ENCODE measurements at places on chromosomes 1 and 21. TPM values are rescaled to one million over a fixed set of nuclear protein-coding genes. Genes with fewer than 3 reads are reported as not detected.
A peak's percentile ranks its signal among the peaks of the same experiment; 100 is the strongest.

DNA sequence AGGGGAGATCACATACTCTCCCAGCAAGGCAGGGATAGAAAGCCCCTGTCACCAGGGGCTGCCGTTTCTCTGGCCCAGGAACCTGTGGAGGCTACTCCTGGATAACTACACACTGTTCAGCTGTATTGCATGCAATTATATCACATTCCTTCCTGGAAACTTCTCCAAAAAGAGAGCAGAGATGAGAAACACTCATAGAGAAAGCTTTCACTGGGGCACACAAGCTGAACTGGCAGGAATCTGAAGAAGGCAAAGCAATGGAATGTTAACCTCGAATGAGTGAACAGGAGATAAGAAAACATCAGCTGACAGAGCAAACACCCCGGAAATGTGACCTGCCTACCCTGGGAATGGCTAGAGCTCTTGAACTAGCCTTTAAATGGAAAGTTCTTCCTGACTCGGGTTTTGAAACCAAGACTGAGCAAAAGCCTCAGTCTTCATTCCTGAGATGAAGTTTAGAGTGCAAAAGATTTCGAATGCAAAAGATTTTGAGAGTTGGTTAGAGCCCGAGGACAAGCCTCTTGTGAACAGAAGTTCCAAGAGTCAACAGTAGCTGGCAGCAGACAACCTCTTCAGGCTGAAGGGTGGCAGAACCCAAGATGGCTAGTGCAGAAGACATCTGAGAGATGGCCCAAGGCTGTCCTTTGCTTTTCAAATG, 32.3 kb downstream of the CCN1 start:
- DNase-seq, result peak; percentile 50

- no peak for DNase-seq
These were observed 19.9 kb downstream of the ALDH9A1 start for GRCh38 chr1:165678509-165678908.

DNA sequence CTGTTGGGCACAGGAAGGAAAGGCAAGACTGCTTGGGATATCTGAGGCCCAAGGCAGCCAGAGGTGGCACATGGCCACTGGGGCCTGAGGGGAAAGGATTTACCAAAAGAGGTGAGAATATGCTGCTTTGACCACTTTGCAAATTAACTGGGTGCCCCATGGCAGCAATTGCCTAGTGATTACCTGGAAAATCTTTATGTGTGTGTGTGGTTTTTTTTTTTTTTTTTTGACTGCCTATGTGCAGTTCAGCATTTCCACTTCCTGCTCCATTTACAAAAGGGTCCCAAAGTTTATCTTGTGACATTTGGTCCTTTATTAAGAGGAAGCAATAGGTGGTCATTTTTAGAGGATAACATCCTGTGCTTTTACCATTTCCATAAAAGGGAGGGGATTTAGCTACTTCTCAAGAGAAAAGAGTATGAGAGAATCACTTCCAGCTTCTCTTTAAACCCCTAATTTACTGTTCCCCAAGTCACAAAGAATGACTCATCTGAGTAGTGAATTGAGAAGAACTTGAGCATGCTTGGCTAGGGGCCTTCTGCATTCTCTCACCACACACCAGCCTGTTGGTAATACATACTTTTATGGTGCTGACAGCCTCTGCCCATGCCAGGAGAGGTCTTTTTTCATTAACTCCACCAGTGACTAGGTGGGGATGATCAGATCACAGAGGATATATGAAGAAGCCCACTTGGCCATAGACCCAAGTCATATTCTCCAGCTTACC, 52.1 kb downstream of the SYDE2 start:
- no peak for DNase-seq

- no peak for DNase-seq
These were observed 384.0 kb upstream of the BEND5 start for GRCh38 chr1:49160677-49161076.

- DNase-seq, result no peak
These were observed 8.2 kb downstream of the SLC19A1 start for GRCh38 chr21:45533846-45534635.

DNA sequence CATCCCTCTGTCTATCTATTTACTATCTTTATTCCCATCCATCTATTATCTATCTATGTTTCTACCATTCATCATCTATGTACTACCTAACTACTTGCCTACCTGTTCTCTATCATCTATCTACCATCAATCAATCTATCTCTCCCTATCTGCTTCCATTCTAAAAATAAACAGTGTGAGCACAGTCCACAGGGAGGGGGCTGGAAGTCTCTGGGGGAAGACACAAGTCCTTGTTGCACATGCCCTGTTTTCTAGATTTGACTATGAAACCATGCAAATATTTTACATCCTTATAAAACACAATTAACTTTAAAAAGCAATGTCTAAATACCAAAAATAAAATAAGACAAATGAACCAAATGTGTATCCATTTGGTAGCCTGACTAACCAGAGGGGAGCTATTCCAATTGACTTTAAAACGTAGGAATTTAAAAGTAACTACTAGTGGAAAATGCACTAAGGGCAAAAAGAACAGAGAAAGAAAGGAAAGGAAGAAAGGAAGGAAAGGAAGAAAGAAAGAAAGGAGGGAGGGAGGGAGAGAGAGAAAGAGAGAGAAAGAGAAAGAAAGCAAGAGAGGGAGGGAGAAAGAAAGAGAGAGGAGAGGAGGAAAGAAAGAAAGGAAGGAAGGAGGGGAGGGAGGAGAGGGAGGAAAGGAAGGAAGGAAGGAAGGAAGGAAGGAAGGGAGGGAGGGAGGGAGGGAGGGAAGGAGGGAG, 13.6 kb upstream of the RIPK4 start:
- DNase-seq, result no peak

DNA sequence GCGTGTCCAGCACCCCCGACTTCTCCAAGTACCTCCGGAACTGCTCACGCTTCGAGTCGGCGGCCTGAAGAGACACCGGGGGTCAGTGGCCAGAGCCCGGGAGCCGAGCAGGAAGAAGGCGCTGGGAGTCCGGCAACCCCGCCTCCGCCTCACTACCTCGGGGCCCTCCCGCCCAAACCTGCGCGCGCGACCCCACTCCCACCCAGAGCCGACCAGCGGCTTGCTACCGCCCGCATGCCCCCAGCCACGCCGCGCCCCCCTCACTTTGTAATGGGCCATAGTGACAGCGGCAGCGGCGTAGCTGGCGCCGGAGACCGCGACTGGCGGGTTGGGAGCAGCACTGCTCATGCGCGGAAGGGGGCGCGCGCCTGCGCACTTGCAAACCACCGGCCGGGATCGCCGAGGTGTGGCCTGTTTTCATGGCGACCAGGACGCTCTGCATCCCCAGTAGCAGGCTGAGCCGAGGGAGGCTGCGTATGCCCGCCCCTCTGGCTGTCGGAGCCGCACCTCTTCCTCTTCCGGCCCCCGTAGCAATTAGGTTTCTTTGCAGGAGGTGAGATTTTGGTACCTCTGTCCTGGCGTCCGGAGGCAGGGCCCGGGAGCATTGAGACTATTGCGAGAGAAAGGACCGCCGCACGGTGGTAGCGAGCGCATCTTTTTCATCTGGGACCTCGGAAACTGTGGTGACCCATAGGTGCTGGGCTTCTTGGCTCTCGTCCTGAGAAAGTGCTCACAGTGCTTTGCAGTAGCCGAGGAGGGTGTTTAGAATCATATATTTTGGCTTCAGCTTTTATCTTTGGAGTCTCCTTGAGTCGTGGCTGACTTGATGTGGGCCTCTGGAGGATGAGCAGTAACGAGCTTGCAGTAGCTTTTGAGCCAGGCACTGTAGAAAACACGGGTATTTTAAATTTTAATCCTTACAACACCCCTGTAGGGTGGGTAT, at the start of gene MYCBP:
TSS of gene MYCBP (minus strand) at position 322 of the 943 bp plus-strand sequence. CDS start at position 279, 43 bp downstream.
- DNase-seq, result peak; percentile 98

HSD3B1 gene
- not detected for total RNA-seq

CASZ1 gene
- total RNA-seq, result 20.9 TPM

DNA sequence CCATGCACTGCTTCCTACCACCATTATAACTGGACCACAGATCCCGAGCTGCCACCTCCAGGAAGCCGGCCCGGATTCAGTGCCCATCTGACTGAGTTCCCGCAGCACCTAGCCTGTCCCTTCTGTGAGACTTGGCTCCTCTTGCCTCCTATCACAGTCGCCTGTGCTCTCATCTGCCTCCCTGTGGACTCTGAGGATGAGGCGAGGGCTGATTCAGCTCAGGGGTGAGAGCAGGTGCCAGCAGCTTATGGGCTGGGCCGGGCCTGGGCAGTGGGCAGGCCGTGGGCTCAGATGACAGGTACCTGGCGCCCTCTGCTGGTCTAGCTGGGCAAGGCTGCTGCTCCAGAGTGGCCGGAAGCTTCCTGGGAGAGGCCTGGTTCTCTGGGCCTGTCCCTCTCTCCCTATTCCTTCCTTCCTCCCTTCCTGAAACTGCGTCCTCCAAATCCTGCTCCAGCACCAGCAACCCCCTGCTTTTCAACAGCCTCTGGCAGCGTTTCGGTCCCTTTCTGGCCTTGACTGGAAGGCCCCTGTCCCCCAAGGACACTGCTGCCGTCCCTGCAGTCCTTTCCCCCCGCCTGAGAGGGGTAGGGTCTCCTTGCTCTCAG, 17.3 kb upstream of the PCSK9 start:
- peak; percentile 95 for DNase-seq

GRCh38 chr1:230807029-230807428, 59.8 kb downstream of the CAPN9 start:
- DNase-seq, result peak; percentile 84

PEX11B gene
- 24.6 TPM for total RNA-seq

NUDT4B gene
- 54.2 TPM for total RNA-seq

ERICH3 gene
- not detected for total RNA-seq

DNA sequence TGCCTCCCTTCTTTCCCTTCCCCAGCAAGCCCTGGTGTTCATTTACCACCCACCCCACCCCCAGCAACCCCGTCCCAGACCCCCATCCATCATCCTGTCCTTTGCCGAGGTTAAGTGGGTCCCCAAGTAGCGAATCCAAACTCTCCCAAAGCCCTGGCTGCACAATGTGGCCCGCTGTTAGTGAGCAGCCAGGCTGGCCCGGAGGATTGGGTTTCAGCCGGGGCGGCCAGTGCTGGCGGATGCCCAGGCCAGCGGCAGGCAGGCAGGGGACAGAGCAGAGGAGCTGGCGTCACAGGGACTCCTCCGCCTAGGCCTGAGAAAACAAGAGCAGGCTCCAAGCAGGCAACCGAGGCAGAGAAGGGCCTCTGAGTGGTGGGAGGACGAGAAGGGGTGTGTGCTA, 61.4 kb downstream of the EPHB2 start:
- peak; percentile 87 for DNase-seq

DNA sequence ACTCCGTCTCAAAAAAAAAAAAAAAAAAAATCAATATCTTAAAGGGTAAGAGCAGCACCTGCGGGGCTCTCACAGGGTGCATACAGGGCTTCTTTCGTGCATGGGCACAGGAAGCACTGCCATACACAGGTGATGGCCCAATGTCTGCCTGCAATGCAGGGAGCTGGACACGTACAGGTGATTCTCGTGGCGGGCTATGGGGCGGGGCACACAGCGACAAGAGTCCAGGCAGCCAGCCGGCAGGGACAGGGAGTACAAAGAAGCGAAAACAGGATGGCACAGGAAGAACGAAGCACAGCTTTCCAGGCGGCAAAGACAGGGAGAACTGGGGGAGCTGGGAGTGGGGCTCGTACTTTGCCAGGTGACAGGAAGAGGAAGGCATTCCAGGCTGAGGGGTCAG, 1.6 kb downstream of the KIF17 start:
- DNase-seq, result no peak

GRCh38 chr1:34235594-34235993, 58.9 kb downstream of the C1orf94 start:
- DNase-seq, result no peak

GRCh38 chr1:32636914-32637645, 13.3 kb downstream of the ZBTB8OS start:
- no peak for DNase-seq

LORICRIN gene
- not detected for total RNA-seq

- no peak for DNase-seq
These were observed 26.5 kb downstream of the GPR137B start for GRCh38 chr1:236168716-236169429.

HSD3B2 gene
- not detected for total RNA-seq

DNA sequence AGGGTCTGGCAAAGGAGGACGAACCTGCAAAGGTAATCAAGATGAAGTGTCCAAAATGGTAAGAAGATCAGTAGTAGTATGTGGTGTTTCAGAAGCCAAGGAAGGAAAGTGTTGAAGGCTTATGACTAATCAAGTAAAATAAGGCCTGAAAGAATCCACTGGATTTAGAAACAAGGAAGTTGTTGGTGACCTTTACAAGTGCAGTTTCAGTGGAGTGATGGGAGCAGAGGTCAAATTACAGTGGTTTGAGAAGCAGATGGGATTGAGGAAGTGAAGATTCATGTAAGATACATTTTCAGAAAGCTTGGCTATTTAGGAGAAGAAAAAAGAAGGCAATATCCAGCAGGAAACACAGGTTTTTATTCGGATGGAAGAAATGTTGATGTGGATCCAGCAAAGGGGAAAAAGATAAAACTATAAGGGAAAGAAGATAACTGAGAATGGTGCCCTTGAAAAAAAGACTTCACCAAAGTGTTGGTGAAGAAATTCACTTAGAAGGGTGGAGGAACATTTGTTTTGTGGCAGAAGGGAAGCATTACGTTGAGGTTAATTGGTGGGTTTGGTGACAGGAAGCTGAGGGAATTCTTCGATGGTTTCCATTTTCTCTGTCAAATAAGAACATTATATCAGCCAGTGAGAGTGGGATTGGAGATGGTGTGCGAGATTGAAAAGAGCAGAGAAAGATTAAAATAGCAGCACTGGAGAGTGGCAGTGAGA, 2.1 kb downstream of the ARMH1 start:
- no peak for DNase-seq

GRCh38 chr1:179530352-179530751, 45.4 kb downstream of the NPHS2 start:
- no peak for DNase-seq

- DNase-seq, result peak; percentile 32
These were observed at the start of gene SLC30A10 for GRCh38 chr1:219927956-219928790. SLC30A10 (minus strand) TSS chr1:219928557; CDS start chr1:219928440, 117 bp downstream.

- DNase-seq, result peak; percentile 51
These were observed 363.4 kb upstream of the LYPLAL1 start for GRCh38 chr1:218810306-218810705.

DNA sequence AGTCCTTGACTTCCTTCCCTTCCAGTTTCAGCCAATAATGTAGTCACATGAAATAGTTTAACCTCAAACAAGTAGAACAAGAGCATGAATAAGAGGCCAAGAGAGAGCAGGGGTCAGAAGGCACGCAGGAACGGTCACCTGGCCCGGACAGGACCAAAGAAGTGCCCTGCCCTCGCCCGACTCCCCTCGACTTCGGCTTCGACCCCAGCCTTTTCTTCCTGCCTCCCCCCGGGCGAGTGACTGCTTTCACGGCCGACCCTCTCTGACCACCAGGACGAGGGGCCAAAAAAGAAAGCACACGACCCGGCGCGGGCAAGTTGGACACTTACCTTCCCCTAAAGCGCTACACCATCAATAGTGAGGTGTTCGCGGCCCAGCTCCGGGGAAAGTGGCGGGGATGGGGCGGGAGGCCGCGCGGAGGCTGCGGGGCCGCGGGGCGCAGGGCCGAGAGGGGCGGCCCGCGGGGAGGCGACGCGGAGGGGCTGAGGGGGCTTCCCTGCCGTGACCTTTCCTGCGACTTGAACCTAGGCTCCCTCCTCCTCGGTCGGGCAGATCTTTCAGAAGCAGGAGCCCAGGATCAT, 519 bp downstream of the RERE start:
- peak; percentile 39 for DNase-seq

GRCh38 chr1:46983830-46984586, 39.5 kb upstream of the CYP4X1 start:
- no peak for DNase-seq

GRCh38 chr1:1211541-1212441, 2.2 kb downstream of the TNFRSF4 start:
- no peak for DNase-seq

TNFSF18 gene
- total RNA-seq, result not detected

PCNT gene
- 149 TPM for total RNA-seq
